ENCODE measurements at places on chromosomes 5 and 9. TPM values are rescaled to one million over a fixed set of nuclear protein-coding genes. Genes with fewer than 3 reads are reported as not detected.

Gene C9orf50
- not detected for total RNA-seq

Gene PPP3R2
- not detected for total RNA-seq

Gene IL7R
- total RNA-seq: 0.46 TPM

Gene PLAC8L1
- total RNA-seq: not detected

Gene ZNF483
- 0.40 TPM for total RNA-seq

Gene SPAAR
- not detected for total RNA-seq

Gene QRFP
- total RNA-seq: not detected

Gene KCNIP1
- not detected for total RNA-seq

Gene SLC12A7
- total RNA-seq: 28.6 TPM

Gene MZB1
- not detected for total RNA-seq

Gene SPATA31C1
- not detected for total RNA-seq

Gene PCDHGA11
- 0.06 TPM for total RNA-seq
